ENCODE measurements at places on chromosomes 16 and 17.

DNA sequence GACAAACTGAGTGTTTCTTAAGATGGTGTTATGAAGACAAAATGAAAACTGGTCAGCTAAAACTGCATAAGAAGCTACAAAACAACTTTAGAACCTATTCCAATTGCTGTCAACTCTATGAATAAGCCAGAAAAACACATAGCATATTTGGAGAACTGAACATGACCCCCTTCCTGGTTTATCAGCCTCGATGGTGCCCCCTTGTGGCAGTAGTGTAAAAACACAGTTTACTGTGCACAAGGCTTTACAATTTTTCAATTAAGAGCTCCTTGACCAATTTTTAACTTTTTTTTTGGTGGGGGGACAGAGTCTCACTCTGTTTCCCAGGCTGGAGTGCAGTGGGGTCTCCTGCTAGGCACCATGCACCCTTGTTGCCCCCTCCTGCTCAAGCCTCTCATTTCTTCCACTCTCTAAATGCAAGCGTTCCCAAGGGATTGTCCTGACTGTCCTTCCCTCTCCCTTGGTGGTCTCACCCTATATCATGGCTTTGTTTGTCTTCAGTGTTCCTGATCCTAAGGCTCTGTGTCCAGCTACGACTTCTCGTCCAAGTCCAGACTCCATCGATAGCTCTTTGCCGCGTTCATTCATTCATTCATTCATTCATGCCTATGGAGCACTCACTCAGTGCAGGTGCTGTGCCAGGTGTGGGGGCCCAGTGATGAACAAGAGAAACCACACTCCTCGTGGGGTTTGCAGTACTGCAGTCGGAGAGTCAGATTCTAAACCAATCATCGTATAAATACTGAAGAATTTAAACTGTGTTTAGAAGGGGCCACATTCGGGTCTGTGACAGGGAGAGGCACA lies 7.5 kb downstream of the EIF1 start:
- no peak for DNase-seq

GRCh38 chr17:47730681-47731080 lies 2.4 kb upstream of the TBX21 start:
- no peak for DNase-seq

- DNase-seq: no peak
These were observed 151.6 kb downstream of the PHKB start for GRCh38 chr16:47612711-47613110.

GRCh38 chr17:66468241-66469087 lies 166.1 kb downstream of the PRKCA start:
- peak; percentile 55 for DNase-seq

- DNase-seq: no peak
These were observed 13.6 kb downstream of the CDRT4 start for GRCh38 chr17:15453782-15454181.

DNA sequence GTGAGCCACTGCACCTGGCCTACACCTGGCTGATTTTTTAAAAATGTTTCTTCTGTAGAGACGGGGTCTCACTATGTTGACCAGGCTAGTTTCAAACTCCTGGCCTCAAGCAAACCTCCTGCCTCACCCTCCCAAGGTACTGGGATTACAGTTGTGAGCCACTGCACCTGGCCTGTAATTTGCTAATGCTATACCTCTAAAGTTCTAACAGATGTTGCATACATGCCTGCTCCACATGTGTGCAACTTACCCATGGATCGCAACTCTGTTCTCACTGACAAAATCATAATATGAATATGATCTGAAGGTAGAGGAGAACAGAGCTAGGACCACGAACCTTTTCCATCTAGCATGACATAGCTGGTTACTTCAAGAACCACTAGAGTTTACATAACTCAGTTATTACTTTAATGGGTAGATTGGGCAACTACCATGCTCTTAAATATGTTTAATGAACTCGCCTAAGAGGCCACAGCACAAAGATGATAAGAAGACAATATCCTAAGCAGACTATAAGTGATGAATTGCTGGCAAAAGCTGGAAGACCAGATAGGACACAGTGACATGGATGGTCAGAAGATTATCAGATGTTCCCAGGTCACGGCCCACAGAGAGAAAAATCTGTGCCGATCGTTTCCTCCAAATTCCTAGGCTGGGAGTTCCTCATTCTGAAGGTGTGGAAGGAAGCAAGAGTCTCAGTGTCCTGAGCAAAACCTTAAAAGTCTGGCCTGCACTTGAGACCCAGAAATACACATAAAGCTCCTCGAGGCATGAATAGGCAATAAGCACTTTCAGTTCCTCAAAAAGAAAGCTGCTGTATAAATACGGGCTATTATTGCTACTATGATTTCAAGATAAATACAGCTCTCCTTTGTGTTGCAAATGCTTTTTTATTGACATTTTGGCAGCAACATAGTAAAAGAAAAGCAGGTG lies 53.6 kb upstream of the ICAM2 start:
- DNase-seq: peak; percentile 51

- no peak for DNase-seq
These were observed 36.0 kb downstream of the OSBPL7 start for GRCh38 chr17:47785538-47786123.

GRCh38 chr17:78611607-78612006 lies 34.4 kb upstream of the DNAH17 start:
- no peak for DNase-seq

GRCh38 chr17:1473170-1473569 lies 17.1 kb upstream of the CRK start:
- DNase-seq: no peak

GRCh38 chr17:50618941-50619340 lies 15.7 kb upstream of the ABCC3 start:
- no peak for DNase-seq

All from bone marrow (tissue), 2 donors.